GM18507 (cell line): ENCODE measurements at places on chromosomes 5 and 9.
A peak's percentile ranks its signal among the peaks of the same experiment; 100 is the strongest.

DNA sequence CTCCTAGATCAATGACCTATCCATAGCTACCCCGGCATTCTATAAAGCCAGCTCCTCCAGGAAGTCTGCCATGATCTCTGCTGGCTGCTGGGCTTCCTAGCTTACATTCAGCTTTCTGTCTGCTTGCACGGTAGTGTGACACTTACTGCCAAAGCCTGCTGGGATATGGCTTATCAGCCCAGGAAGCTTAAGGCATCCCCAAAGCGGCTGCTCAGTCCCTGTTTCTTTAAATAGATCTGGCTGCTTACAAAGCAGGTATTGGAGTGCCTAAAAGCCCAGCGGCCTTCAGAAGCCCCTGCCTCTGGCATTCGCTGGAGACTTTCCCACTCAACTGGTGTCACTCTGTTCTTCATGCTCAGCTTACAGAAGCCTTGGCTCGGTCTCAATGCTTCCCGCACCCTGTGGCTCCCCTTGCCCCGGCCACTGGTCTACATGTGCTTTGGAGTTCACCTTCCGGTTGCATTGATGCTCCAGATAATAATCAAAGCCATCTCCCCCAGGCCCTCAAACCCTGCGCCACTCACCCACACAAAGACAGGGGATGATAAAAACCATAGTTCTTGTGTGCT lies 31.3 kb upstream of the STRBP start:
- no peak for DNase-seq

GRCh38 chr5:86320266-86320665 lies 297.5 kb upstream of the COX7C start:
- DNase-seq = no peak

GRCh38 chr9:13351778-13352386 lies 72.4 kb upstream of the MPDZ start:
- DNase-seq = no peak

- DNase-seq = no peak
Observed at GRCh38 chr9:31390403-31391025, 993.9 kb upstream of the ACO1 start.

DNA sequence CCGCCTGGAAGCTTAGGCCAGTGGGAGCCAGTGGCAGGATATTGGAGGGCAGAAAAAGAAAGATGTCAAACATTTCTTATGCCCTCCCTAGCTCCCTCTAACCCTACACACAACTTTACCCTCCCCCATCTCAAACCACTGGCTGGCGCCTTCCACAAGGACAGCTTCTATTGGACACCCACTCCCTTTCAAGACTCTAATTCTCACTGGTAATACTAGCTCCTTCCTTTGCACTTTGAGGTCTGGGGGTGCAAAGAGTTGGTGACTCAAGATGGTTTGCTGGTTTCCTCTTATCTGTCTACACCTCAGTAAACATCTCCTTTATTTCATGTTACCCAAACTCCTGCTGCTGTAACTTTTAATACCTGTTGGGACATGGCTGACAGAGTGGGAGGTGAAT lies 11.6 kb upstream of the ITGA1 start:
- DNase-seq = no peak

- peak; percentile 56 for DNase-seq
Observed at GRCh38 chr9:134267881-134268724, 58.2 kb upstream of the RXRA start.

- no peak for DNase-seq
Observed at GRCh38 chr9:109411798-109412352, 86.2 kb downstream of the PTPN3 start.

DNA sequence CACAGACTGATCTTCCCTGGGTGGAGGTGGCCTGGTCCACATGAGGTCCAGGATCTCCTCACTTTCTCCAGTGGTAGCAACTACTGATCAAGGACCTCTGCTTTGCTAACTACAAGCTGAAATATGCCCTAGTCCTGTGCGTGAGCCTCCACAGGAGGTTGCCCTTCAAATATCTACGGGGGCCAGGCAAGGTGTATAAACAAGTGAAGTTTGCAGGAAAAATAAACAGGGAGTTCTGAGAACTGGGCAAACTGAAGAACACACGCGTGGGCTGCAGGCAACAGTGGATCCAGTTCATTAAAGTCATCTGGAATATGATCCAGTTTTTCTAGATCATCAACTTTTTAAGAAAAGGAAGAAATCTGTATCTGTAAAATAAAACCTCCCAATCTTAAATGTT lies 167.5 kb upstream of the NR3C1 start:
- no peak for DNase-seq

DNA sequence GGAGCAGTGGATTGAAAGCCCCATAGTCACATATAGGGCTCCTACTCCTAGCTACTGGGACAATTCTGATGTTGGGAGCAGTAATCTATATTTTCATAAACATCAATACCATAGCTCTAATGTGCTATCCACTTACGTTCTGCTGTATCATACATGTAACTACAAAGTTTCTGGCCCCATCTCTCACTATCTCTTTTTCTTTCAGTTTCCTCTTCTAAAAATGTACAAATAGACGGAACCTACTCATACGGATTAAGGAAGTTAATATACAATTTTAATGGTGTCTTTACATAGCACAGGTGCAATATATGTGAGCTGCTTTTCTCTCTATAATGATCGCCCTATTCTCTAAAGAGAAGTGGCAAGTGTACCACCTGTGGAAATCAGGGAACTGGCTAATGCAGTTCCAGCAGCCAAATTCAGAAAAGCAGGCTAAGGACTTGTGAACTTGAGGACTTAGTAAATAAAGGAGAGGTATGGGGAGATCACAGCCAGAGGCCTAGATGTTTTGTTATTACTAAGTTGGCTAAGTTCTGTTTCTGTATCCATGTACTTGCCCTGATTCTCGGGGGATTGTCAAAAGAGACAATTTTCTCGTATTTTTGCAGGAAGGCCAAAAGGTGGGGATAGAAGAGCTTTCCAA lies 1021.9 kb downstream of the CDH12 start:
- DNase-seq = no peak

DNA sequence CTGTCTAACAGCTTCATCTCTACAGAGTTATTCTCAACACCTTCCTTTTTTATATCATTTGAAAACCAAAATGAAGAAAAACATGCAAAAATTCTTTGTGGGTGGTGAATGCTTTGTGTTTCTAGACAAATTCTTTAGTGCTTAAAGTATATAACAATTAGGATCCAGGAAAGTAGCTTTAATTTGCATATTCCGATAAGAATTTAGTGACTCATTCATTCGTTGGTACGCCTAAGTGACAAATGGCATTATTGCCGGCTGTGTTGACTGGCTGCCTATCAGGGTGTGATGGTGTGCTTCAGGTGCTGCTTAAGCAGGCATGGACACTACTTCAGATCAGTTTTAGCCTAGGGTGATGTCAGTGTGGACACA lies 35.2 kb downstream of the LMNB1 start:
- no peak for DNase-seq

DNA sequence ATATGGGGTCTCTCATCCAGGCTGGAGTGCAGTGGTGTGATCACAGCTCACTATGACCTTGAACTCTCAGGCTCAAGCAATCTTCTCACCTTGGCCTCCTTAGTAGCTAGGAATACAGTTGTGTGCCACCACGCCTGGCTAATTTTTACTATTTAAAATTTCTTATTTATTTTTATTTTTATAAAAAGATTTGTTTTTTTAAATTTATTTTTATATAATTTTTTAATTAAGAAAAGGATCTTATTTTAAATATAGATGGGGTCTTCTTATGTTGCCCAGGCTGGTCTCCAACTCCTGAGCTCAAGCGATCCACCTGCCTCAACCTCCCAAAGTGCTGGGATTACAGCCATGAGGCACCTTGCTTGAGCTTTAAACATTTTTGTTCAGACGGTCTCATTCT lies 2.4 kb upstream of the ZCCHC7 start:
- DNase-seq = no peak

- no peak for DNase-seq
Observed at GRCh38 chr9:95286151-95286550, 31.4 kb downstream of the FANCC start.

DNA sequence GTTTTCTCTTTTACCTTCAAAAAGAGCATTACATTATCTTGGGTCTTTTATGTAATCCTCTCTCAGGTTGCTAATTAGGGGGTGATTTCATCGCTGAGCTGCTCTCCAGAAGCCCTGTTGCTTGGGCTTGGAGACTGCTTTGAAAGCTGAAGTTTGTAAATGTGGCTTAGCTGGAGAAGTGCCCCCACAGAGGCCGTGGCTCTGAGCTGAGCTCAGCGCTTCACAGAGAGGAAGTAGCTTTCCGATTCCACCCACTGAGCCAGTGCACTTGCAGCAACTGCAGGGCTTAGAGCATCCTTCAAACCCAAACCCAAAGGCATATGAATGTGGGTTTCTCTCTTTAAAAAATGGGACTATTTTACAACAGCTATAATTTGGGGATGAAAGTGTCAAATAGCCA lies 13.7 kb upstream of the NXNL2 start:
- no peak for DNase-seq

DNA sequence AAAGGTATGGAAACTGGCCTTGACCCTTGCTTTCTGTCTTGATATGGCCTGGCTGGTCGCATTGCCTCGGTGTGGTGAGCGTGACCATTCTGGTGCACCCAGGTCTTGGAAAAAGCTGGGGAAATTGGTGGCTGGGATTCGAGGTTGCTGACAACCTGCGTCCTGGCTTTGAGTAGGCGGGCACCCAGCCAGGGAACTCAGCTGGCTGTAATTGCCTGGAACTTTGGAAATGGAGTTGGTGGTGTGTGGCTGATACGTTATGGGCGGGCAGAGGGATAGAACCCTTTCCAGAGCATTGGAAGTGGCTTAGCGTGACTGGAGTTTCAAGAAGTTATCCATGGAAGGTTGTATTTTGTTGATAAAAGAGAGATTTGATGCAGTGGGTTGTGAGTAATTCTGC lies 35.2 kb downstream of the KCNMB1 start:
- DNase-seq = no peak

GRCh38 chr9:26504057-26504456 lies 388.5 kb downstream of the CAAP1 start:
- no peak for DNase-seq

DNA sequence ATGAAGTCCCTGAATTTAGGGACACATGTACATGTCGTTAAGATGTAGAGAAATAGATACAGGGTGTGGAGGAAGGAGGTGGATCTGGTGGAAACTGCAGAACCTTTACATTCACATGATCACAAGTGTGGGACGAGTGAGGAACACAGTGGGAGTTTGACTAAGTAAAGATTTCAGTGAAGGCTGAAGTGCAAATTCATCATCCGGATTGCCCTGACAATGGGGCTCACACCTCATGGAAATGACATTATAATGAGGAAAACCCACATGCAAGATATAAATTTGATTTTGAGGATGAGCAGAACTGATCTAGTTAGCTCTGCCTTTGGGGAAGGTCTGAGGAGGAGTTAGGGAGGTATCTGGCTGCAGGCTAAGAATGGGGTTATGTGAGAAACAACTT lies 173.9 kb downstream of the FSTL4 start:
- DNase-seq = no peak

- no peak for DNase-seq
Observed at GRCh38 chr5:31992377-31992776, 181.7 kb downstream of the GOLPH3 start.

DNA sequence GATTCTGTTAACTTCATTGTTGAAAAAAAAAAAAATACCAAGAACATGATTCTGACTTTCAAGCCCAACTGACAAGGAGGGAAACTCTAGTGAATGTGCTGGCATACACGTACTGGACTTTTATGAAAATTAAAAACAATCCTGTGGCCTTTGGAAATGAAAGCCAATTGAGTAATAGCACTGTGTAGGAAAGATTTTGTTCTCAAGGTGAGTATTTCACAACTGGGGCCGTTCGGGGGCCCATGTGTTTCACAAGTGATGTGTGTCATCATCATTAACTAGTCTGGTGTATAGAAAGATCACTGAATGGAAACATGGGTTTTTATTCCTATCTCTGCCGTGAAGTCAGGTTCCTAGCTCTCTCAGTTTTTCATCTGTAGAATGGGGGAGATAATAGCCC lies 605.0 kb upstream of the CLINT1 start:
- DNase-seq = no peak

- no peak for DNase-seq
Observed at GRCh38 chr5:168401880-168402279, 84.4 kb upstream of the RARS1 start.

GRCh38 chr5:126677121-126677520 lies 76.4 kb downstream of the PHAX start:
- no peak for DNase-seq

DNA sequence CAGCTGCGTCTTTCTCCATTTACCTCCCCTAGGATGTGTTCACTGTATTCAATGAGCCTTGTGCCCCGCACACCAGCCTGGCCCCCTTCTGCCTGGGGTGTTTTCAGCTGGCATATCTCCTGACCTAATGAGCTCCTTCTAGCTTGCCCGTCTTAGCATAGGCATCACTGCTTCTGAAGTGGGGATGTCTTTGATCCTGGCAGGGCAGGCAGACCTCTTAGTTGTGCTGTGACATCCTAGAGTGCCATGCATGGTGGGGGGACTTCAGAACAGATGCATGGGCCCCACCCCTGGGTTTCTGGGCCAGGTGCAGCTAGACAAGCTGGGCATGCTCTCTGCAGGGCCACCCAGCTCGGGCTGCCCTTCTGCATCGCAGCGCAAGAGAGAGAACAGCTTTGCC lies 172.7 kb downstream of the GADD45G start:
- DNase-seq = no peak

DNA sequence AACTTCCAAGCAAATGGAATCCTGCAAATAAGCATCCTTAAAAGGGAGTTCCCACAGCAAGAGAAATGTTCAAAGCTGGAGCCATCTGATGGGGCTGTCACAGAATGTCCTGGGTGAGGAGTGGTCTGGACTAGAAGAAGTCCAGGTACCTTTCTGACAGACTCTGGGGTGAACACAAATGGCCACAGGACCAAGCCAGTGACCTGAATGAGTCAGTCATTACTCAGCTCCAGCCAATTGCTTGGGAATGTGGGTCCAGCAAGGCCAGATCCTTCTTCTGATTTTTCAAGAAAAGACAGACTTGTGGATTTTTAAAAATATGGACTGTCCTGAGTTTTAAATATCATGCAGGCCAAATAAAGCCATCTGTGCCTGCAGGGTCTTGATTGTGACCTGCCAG lies 30.1 kb downstream of the GALNT10 start:
- DNase-seq = no peak

- DNase-seq = no peak
Observed at GRCh38 chr9:35617548-35617947, 665 bp downstream of the CD72 start.

- DNase-seq = no peak
Observed at GRCh38 chr5:95779611-95780010, 42.9 kb downstream of the GLRX start.

GRCh38 chr5:15521381-15522186 lies 21.6 kb downstream of the FBXL7 start:
- DNase-seq = no peak

DNA sequence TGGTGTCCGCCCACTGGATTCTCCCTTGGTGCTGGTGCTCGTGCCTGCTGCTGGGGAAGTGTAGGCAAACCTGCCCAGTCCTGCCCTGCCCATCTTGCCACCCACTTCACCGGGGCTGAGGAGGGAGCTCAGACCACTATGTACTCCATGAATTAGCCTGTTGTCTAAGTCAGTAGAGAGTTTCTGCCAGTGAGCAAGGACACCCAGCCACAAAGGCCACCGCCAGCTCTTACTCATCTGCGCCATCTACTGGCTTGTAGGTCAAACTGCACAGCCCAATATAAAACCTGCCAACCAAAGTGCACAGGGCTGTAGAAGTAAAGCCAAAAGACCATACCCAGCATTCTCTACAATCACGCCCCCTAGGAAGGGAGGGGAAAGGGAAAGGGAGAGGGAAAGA lies 102.3 kb downstream of the GLIS3 start:
- DNase-seq = no peak
